Pulmonary artery endothelial cell (primary cell): ENCODE measurements at places on chromosomes 1 and 21. TPM values are rescaled to one million over a fixed set of nuclear protein-coding genes. Genes with fewer than 3 reads are reported as not detected.

DNA sequence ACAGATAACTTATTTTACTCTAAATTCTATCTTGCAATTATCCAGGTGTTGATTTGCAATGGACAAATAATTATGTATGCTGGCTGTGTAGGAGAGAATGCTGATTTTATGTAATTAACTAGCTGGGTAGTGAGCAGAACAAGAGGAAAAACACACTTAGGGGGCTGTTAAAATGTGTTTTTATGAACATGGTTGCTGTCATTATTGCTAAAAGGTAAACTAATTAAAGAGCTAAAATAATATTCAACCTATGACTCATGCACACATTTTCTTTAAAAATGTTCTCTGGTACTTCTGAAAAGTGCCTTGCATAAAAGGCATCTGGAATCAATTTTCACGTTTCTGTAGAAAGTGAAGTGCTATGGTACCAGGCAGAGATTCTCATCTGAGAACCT is 192.8 kb upstream of the C8B start:
- DNase-seq = no peak

DNA sequence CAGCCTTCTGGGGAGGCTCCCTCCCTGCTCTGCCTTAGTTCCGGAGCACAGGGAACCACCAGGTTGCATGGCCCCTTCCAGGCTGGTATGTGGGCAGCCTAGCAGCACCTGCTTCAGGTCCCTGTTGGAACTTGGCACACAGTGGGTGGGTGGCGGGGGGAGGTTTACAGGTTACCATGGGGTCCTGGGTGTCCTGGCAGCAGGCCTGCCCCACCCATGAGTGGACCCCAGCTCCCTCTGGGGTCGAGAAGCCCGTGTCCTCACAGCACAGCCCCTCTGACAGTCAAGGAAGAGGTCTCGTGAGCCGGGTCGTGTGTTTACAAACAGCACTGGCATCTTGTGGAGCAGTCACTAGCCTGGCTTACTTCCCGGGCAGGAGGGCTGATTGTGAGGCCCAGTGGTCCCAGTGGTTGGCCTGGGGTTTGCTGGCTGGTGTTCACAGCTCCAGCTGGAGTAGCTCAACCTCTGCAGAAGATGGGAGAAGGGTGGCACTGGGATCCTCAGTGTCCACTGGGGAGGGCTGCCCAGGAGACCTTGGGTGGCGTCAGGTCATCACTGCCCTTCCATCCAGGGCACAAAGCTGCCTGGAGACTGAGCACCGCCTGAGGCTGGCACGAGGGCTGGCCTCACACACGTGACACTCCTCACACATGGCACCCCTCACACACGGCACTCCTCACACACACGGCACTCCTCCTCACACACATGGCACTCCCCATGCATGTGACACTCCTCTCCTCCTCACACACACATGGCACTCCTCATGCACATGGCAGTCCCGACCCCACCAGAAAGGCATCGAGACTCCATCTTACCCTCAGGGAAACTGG is 100.9 kb downstream of the RIPK4 start:
- no peak for DNase-seq

- DNase-seq = no peak
These were observed 5.0 kb upstream of the MRPL24 start for GRCh38 chr1:156745881-156746280.

- no peak for DNase-seq
These were observed 54.9 kb downstream of the MDM4 start for GRCh38 chr1:204571128-204571527.

- peak; percentile 51 for DNase-seq
These were observed 2.7 kb upstream of the MYOC start for GRCh38 chr1:171654942-171655745.

DNA sequence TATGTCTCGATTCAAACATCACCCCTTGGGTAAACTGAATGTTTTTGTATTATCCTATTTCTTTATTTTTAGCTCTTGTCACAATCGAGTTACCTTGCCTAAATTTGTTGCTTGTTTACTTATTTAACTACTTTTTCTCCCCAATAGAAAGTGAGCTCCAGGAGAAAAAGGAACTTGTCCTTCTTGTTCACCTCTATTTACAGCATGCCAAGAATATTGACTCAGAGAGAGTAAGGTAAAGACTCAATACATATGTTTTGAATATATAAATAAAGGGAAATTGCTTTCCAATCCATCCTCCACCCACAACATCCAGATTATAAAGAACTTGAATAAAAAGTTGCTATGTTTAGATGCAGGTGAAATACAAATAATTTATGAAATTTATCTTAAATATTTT is 107.3 kb upstream of the PDC start:
- DNase-seq = no peak

DNA sequence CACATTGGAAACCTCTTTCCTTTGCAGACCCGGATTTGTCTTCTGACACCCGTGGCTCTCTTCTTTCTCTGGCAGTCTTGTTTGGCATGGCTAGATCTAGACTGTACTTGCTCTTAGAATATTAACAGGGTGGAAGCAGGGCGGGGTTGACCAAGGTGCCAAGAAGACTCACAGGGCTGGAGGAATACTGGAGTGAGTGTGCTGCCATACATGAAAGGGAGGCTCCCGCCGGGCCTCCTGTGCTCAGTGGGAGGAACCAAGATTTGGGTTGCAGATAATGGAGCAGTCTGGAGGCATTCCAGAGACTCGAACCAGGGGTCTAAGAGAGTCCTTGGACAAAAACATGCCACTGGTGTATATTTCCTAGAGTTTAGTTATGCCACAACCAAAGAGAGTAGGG is 27.6 kb upstream of the SNX27 start:
- DNase-seq = no peak

- DNase-seq = no peak
These were observed 475.6 kb downstream of the DSCAM start for GRCh38 chr21:40371329-40371728.

DNA sequence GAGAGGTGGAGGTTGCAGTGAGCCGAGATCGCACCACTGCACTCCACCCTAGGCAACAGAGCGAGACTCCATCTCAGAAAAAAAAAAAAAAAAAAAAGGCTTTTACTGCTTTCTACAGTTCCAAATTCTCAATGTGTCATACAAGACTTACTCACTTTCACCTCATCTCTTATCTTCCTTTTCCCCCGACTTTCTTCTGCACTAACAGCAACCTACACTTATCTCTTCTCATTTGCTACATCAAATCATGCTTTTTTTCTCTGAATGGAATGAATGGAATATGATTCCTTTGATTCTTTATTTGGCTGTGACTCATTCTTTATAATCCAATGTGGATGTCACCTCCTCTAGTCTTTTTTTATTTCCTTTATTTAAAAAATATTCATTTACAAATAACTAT is 168.4 kb upstream of the DMRTA2 start:
- no peak for DNase-seq

Gene CTH
- 1.5 and 1.7 TPM in 2 replicates for total RNA-seq

Gene TRAPPC3
- 106 and 117 TPM in 2 replicates for total RNA-seq

Gene DDR2
- total RNA-seq = 41.5 and 48.1 TPM in 2 replicates

Gene F13B
- not detected in 2 replicates for total RNA-seq

Gene CNKSR1
- not detected in 2 replicates for total RNA-seq

Gene RHEX
- total RNA-seq = not detected in 2 replicates

Gene CD34
- total RNA-seq = 16.9 and 26.1 TPM in 2 replicates
